ENCODE measurements at places on chromosomes 1 and 21. TPM values are rescaled to one million over a fixed set of nuclear protein-coding genes. Genes with fewer than 3 reads are reported as not detected.

The TEX38 gene
- not detected for total RNA-seq

The PCSK9 gene
- 0.07 TPM for total RNA-seq

The CA14 gene
- not detected for total RNA-seq

The PGBD5 gene
- under 0.01 TPM for total RNA-seq

The KRTAP19-7 gene
- total RNA-seq, result not detected

The RUNX3 gene
- not detected for total RNA-seq

The ATP5PO gene
- total RNA-seq, result 191 TPM

The MRAP gene
- not detected for total RNA-seq

The TNFRSF8 gene
- under 0.01 TPM for total RNA-seq

The PINK1 gene
- 24.1 TPM for total RNA-seq

The A3GALT2 gene
- not detected for total RNA-seq
